ENCODE measurements at places on chromosomes 12 and 14.

DNA sequence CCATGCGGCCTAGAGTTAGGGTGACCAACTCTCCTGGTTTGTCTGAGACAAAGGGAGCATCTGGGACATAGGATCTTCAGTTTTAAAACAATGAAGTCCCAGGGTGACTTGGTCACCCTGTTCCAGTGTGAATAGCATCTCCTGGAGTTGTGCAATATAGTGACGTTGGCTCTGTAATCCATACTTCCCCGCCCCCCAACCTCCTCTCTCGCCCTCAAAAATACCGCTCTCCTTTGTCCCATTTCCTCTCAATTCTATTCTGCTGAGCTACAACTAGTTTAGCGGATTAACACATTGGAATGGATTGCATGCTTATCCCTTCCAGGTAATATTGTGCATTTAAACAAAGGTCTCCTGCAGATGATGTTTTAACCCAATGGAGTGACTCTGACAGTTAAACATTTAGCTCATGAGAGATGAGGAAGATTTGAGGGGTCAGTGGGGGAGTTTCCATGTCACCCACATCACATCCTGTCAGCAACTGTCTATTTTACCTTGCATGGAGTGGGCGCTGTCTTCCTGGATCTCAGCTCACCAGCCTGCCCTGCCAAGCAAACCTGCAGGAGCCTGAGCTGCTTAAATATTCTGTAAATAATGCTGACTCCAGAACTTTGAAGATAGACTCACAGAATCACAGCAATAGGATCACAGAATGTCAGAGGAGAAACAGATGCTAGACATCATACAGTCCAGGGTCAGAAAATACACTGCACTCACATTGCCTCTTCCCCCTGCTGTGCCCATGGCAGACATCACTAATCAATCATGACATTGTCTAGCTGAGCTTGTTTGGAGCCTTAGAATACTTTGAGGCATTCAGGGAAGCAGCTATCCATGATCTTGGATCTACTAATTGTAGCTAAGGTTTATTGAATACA is 43.0 kb downstream of the MAP1LC3B2 start:
- no peak for DNase-seq

- no peak for DNase-seq
These were observed 138.9 kb downstream of the PIWIL1 start for GRCh38 chr12:130476451-130477135.

DNA sequence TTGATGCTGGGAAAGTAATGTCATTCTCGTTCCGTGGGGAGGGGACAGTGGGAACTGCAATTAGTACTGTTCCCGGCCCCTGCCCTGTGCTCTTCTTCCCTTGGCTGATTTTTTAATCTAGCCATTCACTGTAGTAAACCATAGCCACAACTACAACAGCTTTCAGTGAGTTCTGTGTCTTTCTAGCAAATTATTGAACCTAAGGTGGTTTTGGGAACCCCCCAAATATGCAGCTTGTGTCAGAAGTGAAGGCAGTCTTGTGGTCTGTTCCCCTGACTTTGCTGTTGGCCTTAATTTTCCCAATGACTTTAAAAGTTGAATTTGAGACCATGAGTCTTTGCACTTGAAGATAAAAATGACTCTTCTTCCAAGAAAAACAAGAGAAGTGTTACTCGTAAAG is 114.3 kb upstream of the ETV6 start:
- DNase-seq: no peak

DNA sequence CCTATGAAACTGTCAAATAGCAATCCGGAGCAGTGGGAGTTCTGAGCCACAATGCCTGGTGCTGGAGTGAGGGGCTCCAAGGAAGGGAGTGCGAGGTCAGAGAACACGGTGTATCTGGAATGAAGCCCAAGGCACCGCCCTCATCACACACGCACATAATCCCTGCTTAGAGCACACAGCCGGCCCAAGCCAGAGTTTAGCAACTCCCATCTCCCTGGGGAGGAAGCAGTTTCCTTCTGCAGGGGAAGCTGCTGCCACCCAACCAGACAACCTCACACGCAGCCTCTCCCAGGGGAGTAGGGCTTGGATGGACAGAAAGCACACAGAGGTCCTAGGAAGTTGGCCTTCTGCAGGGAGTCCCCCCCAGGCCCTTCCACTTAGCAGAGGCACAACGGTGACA is 31.3 kb downstream of the ACTN1 start:
- no peak for DNase-seq

- DNase-seq: no peak
These were observed 4.0 kb downstream of the KRT77 start for GRCh38 chr12:52699373-52699772.

- no peak for DNase-seq
These were observed 429.4 kb upstream of the TMTC1 start for GRCh38 chr12:30213166-30213565.

DNA sequence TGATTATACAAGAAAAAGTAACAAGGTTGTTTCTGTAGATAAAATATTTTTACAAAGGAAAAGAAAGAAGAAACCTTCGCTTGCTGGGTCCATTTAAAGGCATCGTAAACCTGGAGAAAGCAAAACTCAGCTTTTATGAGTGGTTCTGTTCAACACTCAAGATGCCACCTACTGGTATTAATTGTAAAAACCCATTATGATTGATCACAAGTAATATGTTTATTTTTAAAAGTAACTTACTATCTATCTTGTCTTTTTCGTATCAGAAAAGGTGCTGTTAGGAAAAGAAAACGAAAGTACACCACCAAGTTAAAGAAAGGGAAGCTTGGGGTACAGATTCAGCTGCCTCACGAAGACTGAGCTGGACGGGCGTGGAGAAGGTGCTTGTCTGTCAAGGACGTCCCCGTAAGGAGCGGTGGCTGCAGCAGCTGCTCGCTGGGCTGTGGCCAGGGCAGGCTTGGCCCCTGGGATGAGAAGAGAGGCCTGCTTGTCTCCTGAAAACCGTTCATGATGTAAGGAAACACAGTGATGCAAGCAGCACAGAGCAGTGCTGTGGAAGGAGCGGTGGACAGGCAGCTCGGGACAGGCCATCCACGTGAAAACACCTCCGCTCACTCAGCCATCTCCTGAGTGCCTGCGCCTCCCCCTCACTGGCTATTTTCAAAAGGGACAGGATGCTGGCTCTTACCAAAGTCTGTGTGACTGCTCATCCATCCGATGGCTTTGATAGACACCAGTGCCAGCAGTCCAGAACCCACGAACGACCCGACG is 25.0 kb downstream of the SLC15A4 start:
- no peak for DNase-seq
